ENCODE measurements at places on chromosomes 12 and 14.
A peak's percentile ranks its signal among the peaks of the same experiment; 100 is the strongest.

GRCh38 chr12:129903956-129904829 is at the start of gene TMEM132D:
TSS of gene TMEM132D (minus strand) at chr12:129904025.
- no peak for DNase-seq

- DNase-seq = no peak
Observed at GRCh38 chr12:96846293-96846692, 60.8 kb upstream of the NEDD1 start.

- DNase-seq = no peak
Observed at GRCh38 chr14:48936362-48936761, 649.8 kb downstream of the RPS29 start.

DNA sequence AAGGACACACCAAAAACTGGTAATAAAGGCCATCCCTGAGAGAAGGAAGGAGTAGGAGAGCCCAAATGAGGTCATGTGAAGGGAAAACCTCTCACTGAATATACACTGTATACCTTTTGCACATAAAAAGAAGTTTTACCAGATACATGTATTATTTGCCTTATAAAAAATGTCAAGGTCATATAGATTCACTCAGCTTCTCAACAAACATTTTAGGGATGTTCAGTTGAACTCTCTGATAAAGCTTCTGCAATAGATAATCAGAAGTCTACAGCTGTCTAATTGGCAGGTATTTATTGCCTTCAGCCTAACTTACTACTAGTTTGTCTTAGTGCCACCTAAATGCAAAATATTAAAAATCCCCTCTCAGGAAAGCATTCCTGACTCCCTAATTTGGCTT is 8.7 kb downstream of the SLC11A2 start:
- DNase-seq = no peak

GRCh38 chr14:35235840-35236239 is 56.3 kb upstream of the PSMA6 start:
- DNase-seq = no peak

- DNase-seq = no peak
Observed at GRCh38 chr14:61813096-61813606, 50.9 kb downstream of the SNAPC1 start.

DNA sequence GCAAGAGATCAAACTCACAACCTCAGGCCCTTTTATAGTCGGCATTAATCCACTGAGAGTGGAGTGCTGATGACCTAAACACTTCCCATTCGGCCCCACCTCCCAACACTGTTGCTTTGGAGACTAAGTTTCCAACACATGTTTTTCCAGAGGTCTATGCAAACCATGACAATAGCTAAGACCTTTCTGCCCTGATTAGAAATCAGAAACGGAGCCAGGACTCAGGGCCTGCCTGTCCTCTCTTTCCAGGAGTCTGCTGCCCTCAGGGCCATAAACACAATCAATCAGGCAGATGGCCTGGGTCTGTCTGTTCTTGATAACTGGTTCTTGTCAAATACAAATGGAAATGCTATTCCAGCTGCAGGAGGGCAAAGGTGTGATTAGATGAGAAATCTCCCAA is 97.2 kb upstream of the PSMC1 start:
- DNase-seq = no peak

DNA sequence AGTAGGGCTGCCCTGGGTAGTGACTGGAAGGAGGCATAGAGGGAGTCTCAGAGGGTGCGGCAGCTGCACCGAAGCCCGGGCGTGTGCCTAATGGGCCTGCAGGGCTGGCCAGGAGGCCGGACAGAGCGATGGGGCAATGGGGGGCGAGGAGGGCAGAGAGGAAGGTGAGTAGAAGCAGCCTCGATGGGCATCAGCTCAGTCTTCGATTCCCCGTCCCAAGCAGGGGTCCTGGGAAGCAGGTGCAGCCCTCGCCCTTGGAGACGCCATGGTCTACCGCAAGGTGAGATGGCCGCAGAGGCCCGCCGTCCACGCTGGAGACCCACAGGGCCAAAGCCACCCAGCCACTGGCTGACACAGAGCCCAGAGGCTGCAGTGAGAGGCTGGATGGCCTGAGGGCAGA is 70.8 kb downstream of the GALNT9 start:
- DNase-seq = no peak

GRCh38 chr12:45309836-45310626 is 94.1 kb downstream of the ANO6 start:
- no peak for DNase-seq

- DNase-seq = no peak
Observed at GRCh38 chr12:113332688-113333417, 2.1 kb downstream of the SLC8B1 start.

GRCh38 chr12:22974865-22975264 is 349.9 kb downstream of the ETNK1 start:
- no peak for DNase-seq

DNA sequence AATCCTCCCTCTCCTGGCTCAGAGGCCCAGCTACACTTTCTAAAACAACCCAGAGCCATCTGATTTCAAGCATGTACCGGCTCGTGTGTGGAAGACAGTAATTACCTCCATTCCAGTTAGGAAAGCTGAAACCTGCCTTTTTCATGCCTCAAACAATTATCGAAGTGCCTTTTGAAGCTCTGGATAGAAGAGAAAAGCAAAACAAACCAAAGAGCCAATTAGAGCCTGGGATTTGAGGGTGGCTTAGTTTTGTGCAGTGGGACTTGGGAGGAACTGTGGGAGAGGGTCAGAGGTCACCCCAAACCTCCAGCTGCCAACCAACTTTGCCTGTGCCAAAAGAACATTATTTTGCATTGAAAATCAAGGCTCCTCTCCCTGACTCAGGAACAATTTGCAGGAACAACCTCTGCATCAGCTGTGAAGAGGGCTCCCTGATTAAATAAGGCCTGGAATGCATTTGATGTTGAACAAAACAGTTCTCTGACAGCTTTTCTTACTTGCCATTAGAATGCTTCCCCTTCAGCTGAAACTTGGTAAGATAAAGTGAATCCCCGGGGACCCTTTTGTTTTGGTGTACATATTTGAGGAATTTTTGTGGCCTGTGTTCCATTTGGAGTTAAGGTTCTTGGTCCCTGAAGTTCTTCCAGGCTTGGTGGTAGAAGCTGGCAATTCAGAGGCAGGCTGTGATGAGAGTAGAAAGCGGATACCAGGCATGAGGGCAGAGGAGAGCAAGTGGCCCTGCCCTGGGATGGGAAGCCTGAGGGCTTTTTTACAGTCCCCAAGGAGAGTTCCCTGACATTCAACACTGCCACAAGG is 270.1 kb downstream of the ZFP36L1 start:
- DNase-seq = no peak

- DNase-seq = no peak
Observed at GRCh38 chr12:103851127-103851526, 10.1 kb upstream of the NT5DC3 start.

DNA sequence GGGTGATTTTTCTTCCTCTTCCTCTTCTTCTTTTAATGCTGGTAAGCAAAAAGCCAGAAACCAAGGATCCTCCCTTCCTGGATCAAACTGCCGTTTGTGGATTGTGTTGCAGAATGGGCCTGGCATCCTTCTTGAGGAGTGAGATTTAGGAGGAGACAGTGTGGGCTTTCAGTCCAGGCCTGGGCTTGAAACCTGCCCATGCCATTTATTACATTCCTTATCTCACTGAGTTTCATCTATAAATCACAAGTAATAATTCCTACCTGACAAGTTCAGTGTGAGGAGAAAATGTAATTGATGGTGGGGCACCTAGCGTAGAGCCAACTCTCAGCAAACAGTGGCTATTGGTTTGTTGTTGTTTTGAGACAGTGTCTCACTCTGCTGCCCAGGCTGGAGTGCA is 126.4 kb downstream of the SLC35F4 start:
- no peak for DNase-seq

GRCh38 chr12:106945261-106945851 is 10.4 kb upstream of the TMEM263 start:
- no peak for DNase-seq

DNA sequence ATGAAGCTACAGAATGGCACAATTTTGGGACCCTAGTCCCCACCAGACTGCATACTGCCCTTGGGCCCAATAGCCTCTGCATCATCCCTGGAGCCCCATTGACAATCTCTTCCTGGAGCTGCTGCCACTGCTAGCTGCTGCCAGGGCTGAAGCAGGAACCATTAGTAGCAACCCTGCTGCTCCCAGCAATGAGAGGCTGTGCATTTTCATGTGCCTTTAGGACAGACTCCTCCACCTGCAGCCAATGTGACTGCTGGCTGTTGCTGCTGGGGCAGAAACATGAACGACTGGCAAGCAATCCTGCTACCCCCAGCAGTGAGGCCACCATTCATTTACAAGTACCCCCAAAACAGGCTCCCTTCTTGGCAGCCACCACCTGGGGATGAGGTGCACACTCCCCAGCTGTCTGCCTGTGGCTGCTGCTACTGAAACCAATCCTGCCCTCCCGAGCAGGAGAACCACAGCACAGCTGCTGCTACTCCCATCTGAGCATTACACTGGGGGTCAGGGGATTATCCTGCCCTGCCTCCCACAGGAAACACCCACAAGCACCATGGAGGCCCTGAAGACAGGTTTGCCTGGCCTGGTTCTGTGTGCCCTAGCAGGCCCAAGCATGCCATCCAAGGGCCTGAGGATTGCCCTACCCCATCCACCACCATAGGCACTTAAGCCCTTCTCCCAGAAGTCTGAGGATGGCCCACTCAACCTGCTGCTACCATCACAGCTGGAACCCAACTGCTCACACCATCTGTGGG is 181.0 kb downstream of the MYRFL start:
- DNase-seq = no peak

DNA sequence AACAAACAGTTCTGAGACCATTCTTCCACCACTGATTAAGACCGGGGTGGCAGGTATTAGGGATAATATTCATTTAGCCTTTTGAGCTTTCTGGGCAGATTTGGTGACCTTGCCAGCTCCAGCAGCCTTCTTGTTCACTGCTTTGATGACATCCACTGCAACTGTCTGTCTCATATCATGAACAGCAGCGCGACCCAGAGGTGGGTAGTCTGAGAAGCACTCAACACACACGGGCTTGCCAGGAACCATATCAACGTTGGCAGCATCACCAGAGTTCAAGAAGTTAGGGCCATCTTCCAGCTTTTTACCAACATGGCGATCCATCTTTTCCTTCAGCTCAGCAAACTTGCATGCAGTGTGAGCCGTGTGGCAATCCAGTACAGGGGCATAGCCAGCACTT is 16.9 kb downstream of the AEBP2 start:
- DNase-seq = no peak

DNA sequence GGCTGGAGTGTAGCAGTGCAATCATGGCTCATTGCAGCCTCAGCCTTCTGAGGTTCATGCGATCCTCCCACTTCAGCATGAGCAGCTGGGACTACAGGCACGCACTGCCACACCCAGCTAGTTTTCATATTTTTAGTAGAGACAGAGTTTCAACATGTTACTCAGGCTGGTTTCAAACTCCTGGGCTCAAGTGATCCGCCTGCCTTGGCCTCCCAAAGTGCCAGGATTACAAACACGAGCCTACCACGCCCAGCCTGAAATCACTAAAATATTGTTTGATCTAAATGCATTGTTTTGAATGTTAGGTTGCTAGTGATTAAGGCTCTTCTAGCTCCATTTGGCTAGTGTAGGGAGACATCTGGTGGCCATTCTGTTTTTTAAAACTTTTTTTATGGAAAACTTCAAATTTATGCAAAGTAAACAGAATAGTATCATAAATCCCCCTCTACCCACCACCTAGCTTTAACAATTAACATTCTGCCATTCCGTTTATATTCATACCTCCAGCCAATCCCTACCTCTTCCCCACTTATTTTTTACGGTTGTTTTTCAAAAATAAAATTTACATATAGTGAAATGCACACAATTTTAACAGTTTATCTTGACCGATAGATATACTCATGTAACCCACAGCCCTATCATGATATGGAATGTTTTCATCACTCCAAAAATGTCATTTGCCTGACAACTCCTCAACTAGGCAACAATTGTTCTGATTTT is 37.8 kb downstream of the MYO1H start:
- DNase-seq = no peak

DNA sequence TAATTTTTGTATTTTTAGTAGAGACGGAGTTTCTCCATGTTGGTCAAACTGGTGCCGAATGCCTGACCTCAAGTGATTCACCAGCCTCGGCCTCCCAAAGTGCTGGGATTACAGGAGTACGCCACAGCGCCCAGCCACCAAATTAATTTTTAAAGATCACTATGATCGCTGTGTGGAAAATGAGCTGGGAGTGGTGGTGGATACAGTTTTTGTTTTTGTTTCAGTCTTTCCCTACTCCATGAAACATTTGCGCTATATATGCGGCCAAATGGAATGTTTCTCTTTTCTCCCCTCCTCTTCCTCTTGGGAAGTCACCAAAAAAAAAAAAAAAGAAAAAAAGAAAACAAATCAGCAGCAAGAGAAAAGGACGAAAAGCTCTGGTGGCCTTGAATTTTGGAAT is 20.8 kb upstream of the P2RX4 start:
- DNase-seq = no peak

DNA sequence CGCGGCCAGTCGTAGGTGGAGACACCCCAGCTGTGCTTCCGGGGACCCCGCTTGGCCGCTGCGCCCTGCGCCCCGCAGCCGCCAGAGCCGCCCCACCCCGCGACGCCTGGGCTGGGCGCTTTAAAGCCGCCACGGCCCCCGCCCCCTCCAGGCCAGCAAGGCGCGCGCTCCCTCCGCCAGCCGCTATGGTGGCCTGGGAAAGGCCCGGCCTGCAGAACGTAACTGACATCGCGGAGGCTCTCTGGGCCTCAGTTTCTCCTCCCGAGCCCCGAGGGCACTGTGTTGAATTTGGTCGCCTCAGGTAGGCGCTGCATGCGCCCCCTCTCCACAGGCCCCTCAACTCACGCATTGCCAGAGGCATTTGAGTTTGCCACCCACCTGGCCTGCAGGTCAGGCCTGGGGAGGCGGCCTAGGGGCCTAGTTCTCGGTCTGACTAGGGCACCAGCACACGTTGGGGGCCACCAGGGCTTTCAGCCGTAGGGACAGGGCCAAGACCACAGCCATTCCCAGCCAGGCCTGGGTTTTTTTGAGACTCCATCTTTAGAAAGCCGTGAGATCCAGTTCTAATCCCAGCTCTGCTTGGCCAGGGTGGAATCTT is at the start of gene NGB:
Gene NGB (minus strand): TSS at position 94 of the 598 bp plus-strand sequence. CDS start 269 bp downstream, outside the sequence.
- DNase-seq = no peak

GRCh38 chr14:97283005-97283403 is 485.8 kb downstream of the VRK1 start:
- DNase-seq = no peak

- DNase-seq = no peak
Observed at GRCh38 chr12:4118601-4119156, 154.9 kb upstream of the CCND2 start.

- peak; percentile 7 for DNase-seq
Observed at GRCh38 chr12:42237853-42238239, 202 bp downstream of the YAF2 start.

GRCh38 chr12:121297435-121297991 is 1.0 kb upstream of the CAMKK2 start:
- peak; percentile 55 for DNase-seq

GRCh38 chr14:54138354-54139038 is 181.9 kb upstream of the BMP4 start:
- DNase-seq = no peak

DNA sequence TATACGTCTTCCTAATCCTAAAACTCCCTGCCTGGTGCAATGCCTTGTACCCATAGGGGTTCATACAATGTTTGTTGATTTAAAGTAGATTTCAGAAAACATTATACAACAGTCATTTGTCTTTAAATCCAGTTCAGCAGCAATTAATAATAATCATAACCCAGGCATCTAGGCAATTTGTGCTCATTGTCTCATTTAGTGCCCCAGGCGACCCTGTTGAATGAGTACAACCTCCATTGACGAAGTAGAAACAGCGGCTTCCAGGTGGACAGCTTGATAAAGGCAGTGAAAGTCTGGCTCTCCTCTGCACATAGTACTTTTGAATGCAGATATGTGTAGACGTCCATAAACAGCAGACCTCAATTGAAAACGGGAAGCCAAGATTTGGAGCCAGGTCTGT is 82.9 kb upstream of the CPM start:
- no peak for DNase-seq

Measured in stimulated activated CD4-positive, alpha-beta T cell treated with anti-CD3 and anti-CD28 coated beads, Interleukin-4, amount 100 ng/mL, for 48 hours (primary cell).